ENCODE measurements at places on chromosomes 3 and 15.

DNA sequence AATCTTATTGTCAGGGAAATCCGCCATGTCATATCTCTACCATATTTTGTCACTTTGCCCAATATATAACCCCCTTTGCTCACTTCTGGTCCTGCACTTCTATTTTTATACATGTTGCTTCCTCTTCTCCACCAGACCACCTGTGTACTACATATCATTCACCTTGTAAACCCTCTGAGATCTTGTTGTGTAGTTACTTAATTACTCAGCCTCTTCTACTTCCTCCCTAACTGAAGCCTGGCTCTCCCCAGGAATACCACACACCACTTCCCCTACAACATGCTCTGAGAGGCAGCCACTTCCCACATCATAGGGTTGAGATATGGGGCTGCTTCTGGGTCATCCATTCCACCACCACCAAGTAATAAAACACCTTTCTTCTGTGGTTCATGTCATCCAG is 10.0 kb downstream of the HEXA start:
- DNase-seq = no peak

DNA sequence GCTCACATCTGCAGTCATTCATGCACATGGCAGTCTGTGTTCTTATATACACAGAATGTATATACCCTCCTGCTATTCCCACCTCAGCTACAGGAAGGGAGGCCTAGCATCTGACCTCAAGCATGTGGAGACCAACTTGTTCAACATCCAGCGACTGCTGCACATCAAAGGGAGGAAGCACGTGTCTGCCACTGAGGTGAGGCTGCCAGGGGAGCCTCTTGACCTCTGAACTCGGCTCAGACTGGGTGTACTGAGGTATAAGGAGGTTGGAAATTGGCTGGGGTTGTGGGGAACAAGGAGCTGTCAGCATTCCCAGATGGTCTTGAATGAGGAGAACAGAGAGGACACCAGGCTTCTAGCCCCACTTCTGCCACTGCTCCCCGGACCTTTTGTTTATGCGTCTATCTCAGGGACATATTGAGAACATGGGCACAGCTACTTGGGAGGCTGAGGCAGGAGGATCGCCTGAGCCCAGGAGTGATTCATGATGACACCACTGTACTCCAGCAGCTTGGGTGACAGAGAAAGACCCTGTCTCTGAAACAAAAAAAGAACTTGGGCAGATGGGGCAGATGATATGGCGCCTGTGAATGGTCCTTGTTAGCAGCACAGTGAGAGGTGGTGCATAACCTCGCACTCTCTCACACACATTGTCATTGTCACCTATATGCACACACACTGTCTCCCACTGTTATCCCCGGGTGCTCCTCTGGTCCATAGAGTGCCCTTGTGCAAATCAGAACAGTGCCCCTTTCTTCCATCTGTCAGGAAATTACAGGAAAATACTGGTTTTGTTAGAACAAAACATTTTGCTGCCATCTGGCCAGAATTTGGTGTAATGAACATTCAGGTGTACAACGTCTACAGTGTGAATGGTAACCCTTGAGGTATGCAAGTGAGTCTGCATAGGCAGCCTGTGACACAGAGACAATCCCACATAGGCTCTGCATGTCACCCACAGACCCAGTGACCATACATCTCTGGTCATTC is 5.4 kb downstream of the VILL start:
- DNase-seq = no peak

DNA sequence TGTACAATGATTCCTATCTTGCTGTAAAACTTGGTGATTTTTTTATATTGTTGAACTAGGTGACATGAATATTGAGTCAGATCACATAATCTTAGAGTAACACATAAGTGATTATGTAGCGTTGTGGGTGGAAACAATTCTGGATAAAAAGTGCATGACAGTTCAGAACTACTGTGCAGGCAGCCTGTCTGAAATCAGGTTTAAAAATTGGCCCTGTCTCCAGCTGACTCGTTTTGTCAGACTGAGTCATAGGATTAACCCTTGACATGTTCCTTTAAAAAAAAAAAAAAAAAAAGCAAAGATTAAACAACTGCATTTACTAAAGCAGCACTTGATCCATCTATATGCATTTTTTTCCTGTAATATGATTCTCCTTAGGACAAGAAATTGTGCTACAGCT is 160.0 kb upstream of the CGNL1 start:
- no peak for DNase-seq

DNA sequence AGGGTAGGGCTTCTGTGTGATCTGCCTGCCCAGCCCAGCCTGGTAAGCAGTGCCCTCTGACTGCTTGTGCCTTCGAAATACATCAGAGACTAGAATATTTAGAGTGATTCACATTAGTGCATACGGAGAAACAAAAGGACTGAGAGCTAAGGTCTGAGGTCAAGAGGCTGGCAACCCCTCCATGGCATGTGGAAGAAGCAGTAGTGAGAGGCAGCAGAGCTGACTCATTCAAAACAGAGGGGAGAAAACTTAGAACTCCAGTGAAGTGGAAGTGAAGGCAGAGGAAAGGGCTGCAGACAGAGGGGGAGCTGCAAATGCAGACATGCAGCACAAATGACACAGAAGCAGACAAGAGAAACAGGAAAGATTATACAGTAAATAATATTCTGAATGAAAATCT is 61.6 kb downstream of the ULK4 start:
- DNase-seq = no peak

GRCh38 chr3:140384028-140384771 is 293.7 kb upstream of the TRIM42 start:
- DNase-seq = no peak

- DNase-seq = no peak
Measured at GRCh38 chr3:159886050-159886449, 102.6 kb upstream of the IL12A start.

Measured in activated T-helper 1 cell treated with anti-CD3 and anti-CD28 coated beads, Interleukin-2, amount 50 U/mL, for 16 hours (primary cell).